ENCODE measurements at places on chromosomes 4 and X.

DNA sequence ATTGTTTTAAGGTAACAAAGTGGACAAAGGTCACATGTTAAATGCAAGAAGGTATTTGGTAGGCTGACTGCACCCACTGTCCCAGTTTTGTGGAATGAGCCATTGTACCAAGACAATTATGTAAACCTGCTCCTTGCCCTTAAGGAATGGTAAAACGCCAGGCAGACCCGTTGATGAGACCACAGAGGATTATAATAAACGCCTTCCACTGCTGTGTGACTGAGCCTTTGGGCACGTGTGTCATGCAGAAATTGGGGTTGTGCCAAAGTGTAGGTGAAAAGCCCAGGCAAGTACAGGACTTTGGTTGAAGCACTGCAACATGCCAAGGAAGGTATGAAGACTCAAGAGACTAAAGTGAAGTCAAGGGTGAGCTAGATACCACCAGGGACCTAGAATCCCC, 59.7 kb downstream of the LRRC66 start:
- no peak for DNase-seq

GRCh38 chr4:46249516-46249915, 125.7 kb upstream of the GABRG1 start:
- DNase-seq = no peak

- DNase-seq = no peak
Measured at GRCh38 chr4:89860971-89861370, 24.0 kb upstream of the SNCA start.

- DNase-seq = no peak
Measured at GRCh38 chr4:47936336-47936735, 22.0 kb upstream of the NFXL1 start.

DNA sequence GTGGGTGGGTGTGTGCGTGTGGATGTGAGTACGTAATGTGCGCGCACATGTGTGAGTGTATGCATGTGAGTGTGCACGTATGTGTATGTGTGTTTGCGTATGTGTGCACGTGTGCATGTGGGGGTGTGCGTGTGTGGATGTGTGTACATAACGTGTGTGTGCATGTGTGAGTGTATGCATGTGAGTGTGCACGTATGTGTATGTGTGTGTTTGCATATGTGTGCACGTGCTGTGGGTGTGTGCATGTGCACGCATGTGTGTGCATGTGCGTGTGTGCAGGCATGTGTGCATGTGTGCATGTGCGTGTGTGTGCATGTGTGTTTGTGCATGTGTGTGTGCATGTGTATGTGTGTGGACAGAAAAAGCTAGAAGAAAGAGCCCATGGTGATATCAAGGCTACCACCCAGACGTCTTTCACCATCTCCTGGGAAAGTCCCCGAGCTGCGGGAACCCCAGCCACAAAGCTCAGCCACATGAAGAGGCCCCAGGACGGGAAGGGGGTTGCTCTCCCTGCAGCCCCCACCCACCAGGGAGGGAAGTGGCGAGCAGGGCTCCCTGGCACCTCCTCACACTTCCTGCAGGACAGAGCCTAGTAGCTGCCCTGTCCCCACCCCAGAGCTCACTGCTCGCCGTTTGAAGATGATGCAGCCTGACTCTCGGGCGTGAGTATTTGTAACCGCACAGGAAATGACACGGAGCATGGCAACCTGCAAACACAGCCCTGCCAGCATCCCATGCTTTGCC, 108.3 kb downstream of the DCTD start:
- DNase-seq = no peak

DNA sequence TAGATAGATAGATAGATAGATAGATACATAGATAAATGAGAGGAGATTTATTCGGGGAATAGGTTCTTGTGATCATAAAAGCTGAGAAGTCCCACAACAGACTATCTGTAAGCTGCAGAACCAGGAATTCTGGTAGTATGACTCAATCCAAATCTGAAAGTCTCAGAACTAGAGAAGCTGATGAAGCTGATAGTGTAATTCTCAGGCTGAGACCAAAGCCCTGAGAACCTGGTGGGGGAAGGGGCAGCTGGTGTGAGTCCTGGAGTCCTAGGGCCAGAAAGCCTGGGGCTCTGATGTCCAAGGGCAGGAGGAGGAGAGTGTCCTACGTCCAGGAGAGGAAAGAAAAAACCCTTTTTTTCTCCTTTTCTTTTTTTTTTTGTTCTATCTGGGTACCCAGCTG, 8.0 kb upstream of the BANK1 start:
- DNase-seq = no peak

- DNase-seq = no peak
Measured at GRCh38 chrX:148389629-148390028, 110.8 kb upstream of the AFF2 start.

GRCh38 chr4:101307899-101308298, 39.4 kb downstream of the PPP3CA start:
- DNase-seq = no peak

DNA sequence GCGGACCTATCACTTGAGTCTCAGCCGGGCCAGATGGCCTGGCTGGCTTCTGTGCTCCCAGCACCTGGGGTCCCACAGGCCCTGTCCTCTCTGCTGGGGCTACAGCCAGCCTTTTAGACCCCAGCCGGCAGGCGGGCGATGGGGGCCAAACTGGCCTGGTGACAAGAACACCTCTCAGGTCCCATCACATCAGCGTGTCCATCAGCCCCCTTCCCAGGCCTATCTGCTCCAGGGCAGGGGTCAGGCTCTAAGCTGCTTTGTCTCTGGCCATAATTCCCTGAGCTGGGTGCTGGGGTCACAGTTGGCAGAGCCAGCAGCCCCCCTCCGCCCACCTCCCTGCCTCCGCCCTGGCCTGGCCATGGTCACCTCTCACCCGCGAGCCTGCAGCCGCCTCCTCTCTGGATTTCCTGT, 77.7 kb downstream of the PPP2R2C start:
- DNase-seq = no peak

- no peak for DNase-seq
Measured at GRCh38 chr4:56469489-56470210, 2.2 kb downstream of the SRP72 start.

DNA sequence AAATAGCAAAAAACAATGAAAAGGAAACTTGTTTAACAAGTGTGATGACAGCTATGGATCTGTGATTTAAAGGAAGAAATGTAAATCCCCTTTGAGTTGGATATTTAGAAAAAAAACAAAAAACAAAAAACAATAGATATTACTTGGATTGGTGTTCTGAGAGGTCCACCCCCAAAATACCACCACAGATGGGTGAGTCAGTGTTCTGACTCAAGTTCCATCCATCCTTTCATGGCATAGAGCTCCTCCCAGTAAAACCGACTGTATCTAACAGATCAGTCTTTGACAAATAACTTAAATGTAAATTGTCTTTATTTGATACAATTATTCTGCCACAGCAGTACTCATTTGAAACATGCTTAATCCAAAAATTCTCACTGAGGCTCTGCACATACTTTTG, 27.4 kb downstream of the TMPRSS11B start:
- no peak for DNase-seq

DNA sequence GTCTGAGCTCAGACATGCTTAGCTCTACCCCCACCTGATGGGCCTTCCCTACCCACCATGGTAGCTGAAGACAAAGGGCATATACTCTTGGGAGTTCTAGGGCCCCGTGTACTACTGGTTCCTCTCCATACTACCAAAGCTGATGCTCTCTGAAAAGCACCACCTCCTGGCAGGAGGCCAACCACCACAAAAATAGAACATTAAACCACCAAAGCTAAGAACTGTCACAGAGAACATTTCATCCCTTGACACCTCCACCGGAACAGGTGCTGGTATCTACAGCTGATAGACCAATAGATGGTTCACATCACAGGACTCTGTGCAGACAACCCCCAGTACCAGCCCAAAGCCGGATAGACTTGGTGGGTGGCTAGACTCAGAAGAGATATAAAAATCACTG, 13.4 kb downstream of the EDA2R start:
- DNase-seq = no peak

DNA sequence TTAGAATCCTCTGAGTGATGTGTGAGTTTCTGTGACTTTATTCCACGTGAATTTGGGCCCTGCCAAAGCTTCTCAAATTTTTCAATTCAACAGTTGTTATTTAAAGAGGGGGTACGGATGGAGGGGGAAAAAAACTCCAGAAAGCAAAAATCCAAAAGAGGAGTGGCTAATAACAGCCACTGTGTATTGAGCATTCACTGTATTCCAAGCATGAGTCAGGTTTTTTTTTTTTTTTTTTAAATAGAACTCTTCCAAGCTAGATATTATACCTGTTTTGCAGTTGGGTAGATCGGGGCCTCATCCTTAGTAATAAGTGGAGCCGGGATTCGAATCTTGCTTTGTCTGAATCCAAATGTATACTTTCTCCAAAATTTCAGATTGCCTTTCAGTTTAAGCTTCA, 6.4 kb upstream of the RHOH start:
- DNase-seq = no peak

DNA sequence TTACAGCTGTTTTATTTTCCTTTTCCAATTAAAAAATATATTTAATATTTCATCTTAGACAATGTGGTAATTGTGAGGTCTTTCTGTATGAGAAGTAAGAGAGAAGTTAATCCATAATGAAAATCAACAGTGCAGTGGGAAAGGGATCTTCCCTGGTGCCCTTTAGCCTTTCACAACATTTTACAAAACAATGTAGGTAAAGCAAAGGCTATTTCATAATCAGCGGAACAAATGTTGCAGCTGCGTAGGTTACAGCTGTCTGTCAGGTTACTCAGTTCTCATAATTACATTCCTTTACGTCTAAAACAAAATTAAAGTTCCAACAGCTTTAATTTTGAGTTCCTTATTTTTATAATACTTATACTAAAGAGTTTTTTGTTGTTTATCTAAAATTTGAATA, 22.8 kb upstream of the VCX3A start:
- no peak for DNase-seq

GRCh38 chr4:128660361-128661215, 148.9 kb upstream of the JADE1 start:
- no peak for DNase-seq

GRCh38 chr4:7999695-8000094, 60.0 kb upstream of the AFAP1 start:
- no peak for DNase-seq

DNA sequence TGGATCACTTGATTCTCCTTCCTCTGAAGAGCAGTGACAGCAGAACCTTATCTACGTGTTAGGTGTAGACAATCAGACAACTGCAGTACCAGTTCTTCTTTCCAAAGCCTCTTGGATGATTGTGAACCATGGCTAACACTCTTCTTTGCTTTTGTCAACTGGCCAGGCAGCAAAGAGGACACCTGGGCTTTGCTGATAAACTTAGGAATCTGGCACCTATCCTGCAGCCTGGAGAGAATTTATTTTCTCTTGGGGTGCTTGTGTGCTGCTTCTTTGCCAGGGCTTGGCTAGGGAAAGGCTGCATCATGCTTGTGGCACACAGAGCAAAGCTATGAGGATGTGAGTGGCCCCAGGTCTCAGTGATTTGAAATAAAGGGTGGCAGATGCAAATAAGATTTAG, 77.4 kb downstream of the ANAPC4 start:
- DNase-seq = no peak

DNA sequence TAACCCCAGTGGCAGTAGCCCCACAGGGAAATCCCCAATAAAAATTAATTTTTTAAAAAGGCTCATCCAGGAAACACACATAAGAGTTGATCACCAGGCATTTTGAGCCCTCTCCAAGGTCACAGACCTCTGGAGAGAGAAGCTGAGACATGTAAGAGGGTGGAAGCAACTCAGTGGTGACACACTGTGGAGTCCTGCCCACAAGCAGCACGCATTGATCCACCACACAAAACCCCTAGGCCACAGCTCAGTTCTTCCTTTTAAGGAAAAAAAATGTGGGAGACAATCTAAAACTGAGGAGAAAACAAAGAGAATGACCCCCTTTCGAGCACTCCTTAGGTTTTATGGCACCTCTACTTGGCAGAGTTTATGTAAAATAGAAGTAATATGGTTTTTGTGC, 71.7 kb upstream of the S100G start:
- no peak for DNase-seq

DNA sequence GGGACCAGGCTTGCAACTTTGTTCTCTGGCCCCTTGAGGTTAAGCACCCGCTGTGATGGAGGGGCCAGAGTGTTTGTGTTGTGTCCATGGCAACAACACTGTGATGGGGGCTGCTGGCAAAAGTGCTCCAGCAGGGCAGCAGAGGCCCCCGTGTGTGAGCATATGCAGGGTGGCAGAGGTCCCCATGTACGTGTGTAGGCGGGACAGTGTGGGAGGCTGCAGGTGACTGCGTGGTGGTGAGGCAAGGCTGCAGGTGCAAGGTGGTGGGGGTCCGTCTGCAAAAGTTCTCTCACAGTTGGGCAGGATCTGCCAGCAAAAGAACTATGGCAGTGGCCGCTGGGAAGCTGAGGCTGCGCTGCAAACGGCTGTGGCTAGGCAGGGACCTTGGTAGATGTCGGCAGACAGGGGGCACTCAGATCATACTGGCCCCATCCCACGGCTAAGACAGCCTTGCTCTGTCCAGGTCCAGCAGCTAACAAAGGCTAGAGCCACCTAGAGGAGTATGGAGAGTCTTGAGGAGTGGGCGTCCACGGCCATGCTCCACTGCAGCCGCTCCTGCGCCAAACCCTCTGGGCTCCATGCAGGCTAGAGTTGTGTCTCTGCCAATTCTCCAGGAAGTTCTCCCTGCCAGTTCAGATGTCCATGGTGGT, 46.8 kb upstream of the PASD1 start:
- DNase-seq = no peak

DNA sequence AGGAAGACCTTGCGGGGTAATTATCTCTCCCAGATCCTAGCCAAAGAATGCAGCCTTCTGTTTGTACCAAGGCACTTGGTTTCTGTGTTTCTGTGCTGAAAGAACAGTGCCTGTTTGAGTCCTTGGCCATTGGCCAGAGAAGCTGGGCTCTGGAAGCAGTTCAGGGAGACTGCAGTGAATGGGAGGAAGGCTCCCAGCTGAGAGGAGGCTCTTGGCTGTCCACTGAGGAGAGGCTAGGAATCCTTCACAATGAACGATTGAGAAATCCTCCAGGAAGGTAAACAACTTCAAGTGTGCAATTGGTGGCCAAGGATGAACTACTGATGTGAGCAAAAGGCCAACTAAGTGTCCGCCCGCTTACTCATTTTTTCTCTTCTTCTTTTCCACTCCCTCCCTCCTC, 61.3 kb downstream of the HS3ST1 start:
- peak; percentile 72 for DNase-seq

- DNase-seq = no peak
Measured at GRCh38 chr4:36242629-36243354, 1.5 kb downstream of the ARAP2 start.

DNA sequence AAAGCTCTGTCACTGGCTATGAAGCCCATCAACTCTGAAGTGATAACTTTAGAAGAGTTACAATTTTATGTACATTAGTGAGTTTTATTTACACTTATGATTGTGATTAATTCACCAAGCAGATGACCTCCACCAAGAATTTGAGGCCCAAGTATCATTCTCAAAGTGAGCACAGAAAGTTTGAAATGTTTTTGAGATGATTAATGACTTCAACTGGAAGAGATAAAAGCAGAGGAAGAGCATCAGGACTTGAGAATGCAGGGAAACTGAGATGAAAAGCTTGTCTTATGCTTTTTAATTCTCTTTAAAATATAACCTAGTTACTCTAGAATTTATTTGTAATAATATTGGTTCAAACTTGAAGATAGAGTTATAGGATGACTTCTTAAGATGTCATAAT, 112.8 kb upstream of the H2AZ1 start:
- no peak for DNase-seq

- no peak for DNase-seq
Measured at GRCh38 chr4:151962138-151962823, 201.5 kb upstream of the GATB start.

- DNase-seq = no peak
Measured at GRCh38 chr4:105966051-105966450, 70.8 kb downstream of the NPNT start.

- no peak for DNase-seq
Measured at GRCh38 chr4:101355246-101355645, 7.9 kb upstream of the PPP3CA start.
